ENCODE measurements at places on chromosomes 11 and 22. TPM values are rescaled to one million over a fixed set of nuclear protein-coding genes. Genes with fewer than 3 reads are reported as not detected.

CADM1 gene
- total RNA-seq, result 147 TPM

FANCF gene
- total RNA-seq, result 32.8 TPM

SOX6 gene
- 34.9 TPM for total RNA-seq

TMPRSS13 gene
- 5.7 TPM for total RNA-seq

C22orf31 gene
- total RNA-seq, result not detected

SGSM1 gene
- 3.6 TPM for total RNA-seq

PTS gene
- total RNA-seq, result 46.3 TPM

DNAJB7 gene
- total RNA-seq, result not detected

OR10G8 gene
- total RNA-seq, result not detected

PGR gene
- total RNA-seq, result not detected

DNA sequence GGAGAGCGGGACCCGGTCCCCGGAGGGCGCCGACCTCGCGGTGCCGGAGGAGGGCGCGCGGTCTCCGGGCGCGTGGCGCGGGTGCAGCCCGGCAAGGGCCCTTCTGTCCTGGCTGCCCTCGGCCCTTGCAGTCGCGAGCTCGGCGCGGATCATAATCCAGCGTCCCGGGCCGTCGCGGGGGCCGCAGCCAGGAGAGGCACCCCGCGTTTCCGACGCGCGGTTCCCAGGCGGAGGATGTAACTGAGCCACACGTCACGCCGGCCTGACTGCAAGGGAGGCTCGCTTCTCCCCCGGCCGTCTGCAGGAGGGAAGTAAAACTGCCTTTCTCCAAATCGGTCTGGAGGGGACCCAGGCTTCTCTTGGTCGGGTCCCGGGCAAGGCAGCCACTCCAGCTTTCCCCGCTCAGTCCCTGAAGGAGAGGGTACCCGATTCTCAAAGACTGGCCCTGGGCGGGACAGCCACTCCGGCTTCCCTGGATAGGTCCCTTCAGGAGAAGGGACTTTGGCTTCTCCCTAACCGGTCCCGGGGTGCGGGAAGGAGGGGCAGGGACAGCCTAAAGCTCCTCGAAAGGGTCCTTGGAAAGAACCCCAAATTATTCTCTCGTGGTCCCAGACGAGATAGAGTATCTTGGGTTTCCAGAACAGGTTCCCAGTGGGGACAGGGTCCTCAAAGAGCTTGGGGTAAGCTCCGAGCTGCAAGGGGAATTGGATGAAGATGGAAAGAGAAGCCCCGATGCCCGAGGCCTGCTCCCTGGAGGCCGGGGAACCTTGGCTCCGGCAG lies 836 bp downstream of the SPON1 start:
- peak; percentile 13 for DNase-seq

- no peak for DNase-seq
Observed at GRCh38 chr22:23684026-23684425, 6.8 kb upstream of the RGL4 start.

GRCh38 chr11:75873417-75874221 lies 58.6 kb downstream of the UVRAG start:
- no peak for DNase-seq

DNA sequence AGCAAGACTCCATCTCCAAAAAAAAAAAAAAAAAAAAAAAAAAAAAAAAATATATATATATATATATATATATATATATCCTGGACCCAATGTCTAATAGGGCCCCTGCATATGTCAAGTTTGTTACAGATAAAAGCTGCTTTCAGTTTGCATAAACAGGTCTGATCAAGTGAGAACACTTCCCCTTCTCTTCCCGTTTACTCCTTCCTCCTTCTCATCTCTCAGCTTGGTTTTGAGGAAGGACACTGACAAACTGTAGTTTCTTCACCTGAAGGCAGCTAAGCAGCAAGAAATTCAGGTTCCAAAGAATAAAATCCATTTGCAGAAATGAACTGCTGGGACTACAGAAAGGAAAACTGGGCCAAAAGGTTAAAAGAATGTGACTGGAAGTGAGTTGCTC lies 11.7 kb downstream of the THOC5 start:
- no peak for DNase-seq

- DNase-seq, result no peak
Observed at GRCh38 chr11:6681505-6681904, 1.6 kb downstream of the MRPL17 start.

DNA sequence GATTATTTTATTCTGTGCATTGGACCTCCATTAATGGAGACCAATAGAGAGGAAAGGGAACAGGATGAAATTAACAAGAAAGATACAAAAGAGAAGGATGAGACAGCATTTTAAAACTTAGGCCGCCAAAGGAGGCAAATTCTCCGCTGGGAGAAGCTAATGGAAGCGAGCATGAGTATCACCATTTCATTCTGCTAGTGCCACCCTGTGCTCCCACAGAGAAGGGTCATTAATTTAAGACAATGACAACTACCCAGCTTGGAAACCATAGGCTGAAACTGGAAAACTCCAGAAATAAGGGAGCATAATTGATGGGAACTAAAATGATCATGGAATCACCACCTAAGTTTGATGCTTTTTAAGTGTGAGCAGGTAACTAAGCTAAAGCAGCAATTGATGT lies 69.2 kb downstream of the SLC36A4 start:
- no peak for DNase-seq

- no peak for DNase-seq
Observed at GRCh38 chr22:45861259-45861658, 115.7 kb downstream of the WNT7B start.

DNA sequence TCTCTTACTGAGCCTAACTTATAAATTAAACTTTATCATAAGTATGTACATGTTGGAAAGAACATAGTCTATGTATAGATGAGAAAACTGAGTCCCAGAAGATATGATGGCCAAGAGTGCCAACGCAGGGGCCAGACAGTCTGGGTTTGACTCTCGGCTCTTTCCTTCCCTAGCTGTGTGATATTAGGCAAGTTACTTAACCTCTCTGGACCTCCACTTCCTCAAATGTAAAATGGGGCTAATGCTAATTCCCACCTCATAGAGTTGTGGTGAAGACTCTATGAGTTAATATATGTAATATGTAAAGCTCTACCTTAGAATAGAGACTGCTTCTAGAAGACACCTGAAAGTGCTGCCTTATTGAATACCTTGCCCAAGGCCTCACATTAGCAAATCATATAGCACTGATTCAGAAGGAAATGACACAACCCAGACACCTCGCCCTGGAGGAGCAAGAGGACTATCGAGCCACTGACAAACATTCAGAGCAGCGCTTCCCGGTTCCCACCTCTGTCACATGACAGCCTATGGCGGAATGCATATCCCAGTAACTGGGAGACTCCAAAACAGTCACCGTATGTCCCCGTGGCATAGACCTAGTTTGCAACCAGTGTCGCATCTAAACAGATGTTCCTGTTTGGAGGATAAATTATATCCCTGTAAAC lies 11.3 kb upstream of the CCDC86 start:
- DNase-seq, result no peak

- no peak for DNase-seq
Observed at GRCh38 chr11:102453921-102454320, 1.4 kb upstream of the TMEM123 start.

- DNase-seq, result no peak
Observed at GRCh38 chr11:95119361-95120060, 29.9 kb downstream of the ENDOD1 start.

GRCh38 chr11:26244207-26244606 lies 87.7 kb upstream of the ANO3 start:
- DNase-seq, result no peak

- no peak for DNase-seq
Observed at GRCh38 chr11:12687216-12687623, 13.0 kb downstream of the TEAD1 start.

- DNase-seq, result no peak
Observed at GRCh38 chr22:36328635-36329253, 59.0 kb downstream of the MYH9 start.

GRCh38 chr11:60941371-60942119 lies 10.4 kb downstream of the SLC15A3 start:
- DNase-seq, result no peak

GRCh38 chr22:50085211-50085972 lies at the start of gene MLC1:
Gene MLC1, minus strand, starts transcription at chr22:50085426. Its CDS starts 524 bp downstream, at chr22:50084902.
- no peak for DNase-seq

GRCh38 chr11:6248248-6248647 lies 9.4 kb downstream of the CNGA4 start:
- no peak for DNase-seq

- no peak for DNase-seq
Observed at GRCh38 chr11:10488121-10488933, 33.3 kb downstream of the AMPD3 start.

DNA sequence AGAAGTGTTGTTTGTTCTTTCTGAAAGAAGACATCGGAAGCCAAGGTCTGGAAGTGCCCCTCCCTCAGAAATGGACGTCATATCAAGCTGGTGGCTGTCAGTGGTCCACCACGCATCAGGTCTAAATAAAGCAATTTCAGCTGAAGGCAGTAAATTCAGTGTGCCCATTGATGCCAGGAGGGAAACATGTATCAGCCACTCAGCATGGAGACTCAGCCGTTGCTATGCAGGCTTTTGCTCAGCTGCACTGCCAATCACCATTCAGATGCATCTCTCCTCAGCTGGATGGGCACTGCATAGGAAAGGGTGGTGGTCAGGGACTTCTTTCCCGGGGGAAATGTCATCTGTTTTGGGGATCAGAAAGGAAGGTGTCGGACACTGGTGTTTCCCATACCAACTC lies 878.2 kb downstream of the NTM start:
- DNase-seq, result no peak

DNA sequence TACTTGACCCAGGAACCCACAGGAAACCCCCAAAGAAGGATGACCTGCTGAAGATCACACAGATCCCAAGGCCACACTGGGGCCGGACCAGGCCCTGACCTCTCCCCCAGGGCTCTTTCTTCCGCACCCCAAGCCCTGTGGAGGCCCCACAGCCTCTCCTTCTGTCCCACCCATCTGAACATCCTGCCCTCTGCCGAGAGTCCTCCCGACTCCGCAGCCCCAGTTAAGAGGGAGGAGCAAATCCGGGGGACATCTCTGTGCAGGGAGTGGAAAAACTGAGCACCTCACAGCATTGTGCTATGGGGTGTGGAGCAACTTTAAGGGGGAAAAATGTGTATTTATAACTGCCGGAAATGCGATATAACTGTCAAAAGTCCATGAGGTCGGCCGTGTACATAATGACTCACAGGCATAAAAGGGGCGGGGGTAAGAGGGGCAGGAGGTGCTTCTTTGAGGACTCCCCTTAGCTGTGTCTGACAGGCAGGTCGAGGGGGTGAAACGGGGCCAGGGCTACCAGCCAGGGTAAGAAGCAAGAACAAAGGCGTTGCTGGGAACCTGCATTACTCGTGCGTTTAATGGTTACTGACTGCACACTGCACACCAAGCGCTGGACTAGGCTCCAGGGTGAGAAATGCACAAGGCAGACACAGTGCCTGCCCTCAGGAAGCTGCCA lies 57.2 kb downstream of the WNT11 start:
- DNase-seq, result no peak

DNA sequence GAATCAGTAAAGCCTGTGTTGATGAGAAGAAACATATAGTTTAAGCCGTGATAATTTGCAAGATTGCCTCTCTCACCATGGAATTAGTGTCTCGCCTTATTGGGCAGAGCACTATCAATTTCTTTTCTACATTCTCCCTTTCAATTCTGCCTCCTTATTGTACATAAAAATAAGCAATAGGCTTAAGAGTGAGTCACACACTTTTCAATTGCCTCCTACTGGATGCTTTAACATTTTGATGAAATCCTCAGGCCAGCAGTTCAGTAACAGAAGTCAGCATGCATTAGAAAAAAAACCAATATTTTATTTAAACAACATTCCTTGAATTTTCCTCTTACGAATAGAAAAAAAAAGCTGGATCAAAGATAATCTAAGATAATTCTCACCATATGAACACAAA lies 33.8 kb upstream of the VWA5A start:
- no peak for DNase-seq

DNA sequence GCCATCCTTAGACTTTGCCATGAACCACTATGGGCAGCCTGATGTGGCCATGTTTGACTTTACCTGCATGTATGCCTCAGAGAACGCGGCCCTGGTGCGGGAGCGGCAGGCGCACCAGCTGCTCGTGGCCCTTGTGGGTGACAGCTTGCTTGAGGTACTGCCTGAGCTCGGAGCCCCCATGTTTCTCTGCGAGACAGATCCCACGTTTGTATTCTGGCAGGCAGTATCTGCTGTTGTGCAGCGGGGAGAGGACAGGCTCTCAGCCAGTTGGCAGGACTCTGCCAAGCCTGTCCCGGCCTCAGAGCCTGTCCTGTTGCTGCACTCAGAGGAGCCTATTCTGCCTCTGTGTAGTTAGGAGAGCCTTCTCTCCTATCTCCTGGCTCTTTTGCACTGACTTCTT lies 109.9 kb downstream of the MICAL2 start:
- DNase-seq, result no peak

- DNase-seq, result no peak
Observed at GRCh38 chr11:100867606-100868005, 180.5 kb downstream of the ARHGAP42 start.

GRCh38 chr11:29009426-29009825 lies 901.2 kb downstream of the METTL15 start:
- no peak for DNase-seq

DNA sequence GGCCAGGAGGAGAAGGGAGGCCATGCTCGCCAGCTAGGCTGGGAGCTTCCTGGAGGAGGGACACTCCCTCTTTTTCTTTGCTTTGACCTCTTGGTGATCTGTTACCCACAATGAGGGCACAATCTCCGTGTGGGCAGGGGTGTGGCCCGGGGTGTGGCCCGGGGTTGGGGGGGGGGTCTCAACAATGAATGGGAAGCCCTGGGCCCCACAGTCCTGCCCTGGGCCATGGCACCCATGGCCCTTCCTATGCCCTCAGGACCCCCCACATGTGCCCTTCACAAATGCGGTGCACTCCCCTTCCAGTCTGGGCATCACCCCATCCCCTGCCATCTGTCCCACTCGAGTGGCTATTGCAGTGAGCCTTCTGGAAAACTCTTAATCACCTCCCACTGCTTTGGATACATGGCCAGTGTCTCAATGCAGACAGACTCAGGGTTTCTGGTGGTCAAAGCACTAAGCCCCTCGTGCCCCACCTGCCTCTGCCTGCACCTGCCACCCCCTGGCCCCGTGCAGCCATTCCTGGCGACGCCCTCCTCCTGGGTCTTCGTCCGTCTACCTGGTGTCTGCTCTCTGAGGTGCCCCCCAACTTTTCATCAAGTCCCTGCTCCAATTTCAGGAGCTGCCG lies 611.3 kb downstream of the TBC1D22A start:
- no peak for DNase-seq

DNA sequence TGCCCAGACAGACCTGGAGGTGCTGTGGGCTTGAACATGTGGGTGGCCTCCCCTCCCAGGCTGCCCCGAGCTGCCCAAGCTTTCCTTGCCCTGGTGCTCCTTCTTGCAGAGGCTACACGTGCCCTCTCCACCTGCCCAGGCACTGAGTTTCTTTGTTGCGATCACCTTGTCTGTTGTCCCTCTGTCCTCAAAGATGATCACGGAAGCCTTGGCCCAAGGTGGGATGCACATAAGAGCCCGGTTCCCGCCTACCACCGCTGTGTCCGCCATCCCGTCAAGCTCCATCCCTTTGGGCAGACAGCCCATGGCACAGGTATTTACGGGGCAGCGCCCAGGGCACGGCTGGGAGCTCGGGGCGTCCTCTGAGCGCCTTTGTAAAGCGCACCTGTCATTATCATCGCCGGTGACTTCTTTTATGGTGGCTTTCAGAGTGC lies 67.5 kb downstream of the MED15 start:
- DNase-seq, result no peak

All from progenitor cell of endocrine pancreas (in vitro differentiated cells).